ENCODE measurements at places on chromosomes 5 and 9.

DNA sequence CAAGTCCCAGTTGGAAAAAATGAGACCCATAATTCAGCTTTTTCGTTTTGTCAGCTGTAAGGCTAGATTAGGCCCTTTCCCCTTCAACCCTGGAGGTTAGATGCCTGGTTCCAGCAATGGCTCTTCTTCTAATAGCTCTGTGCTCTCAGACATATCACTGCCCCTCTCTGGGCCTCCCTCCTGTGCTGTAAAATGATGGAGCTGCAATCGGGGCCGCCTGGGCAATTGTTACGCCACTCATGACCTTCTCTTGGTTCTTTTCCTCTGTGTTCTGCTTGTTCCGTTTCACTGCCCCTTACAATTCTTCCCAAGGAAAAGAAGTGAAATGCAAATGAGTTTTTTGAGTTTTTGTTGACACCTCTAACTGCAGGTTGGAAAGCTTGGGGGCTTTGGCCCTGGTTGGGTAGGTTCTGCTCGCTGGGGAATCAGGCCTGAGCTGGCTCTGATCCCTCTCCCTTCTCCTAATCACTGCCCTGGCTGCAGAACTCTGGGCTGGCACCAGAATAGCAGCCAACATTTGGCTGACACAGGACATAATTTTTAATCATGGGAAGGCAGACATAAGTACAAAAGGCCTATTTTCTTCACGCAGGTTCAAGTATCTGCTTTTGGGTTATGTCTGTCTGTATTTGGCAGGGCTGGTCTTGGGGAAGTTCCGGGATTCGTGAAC lies 110.9 kb downstream of the FOXD1 start:
- no peak for DNase-seq

DNA sequence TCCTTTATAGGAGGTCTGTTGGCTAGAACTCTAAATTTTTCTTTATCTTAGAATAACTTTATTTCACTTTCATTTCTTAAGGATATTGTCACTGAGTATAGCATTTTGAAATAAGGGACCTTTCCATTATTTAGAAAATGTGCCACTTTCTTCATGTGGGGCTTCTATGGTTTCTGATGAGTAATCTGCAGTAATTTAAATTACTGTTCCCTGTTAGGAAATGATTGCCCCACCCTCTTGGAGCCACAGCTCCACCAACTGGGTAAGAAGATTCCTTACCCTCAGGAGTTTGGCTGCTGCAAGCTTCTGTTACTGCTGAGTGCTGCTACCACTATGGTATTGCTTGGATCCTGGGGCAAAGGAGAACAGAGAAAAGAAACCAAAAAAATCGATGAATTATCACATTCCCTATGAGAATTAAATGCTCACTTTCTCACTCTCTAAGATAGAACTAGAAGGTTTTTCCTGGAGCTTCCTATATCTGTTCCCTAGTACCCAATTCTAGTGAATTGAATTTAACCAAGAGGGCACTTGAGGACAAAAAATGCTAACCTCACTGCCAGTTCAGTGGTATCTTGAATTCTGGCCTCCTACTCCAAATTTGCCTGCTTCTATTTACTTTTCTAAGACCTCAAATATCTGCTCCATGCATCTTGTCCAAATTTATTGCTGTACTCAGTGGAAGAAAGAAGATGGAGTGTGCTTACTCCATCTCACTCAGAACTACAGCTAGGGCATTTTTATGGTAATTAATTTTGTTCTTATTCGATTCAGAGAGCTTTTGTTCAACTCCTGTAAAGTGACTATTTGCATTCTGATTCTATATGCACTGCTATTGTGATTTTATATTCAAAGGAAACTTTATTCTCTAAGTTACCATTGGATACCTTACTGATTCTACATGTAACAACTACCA lies 2111.3 kb downstream of the MAT2B start:
- no peak for DNase-seq

DNA sequence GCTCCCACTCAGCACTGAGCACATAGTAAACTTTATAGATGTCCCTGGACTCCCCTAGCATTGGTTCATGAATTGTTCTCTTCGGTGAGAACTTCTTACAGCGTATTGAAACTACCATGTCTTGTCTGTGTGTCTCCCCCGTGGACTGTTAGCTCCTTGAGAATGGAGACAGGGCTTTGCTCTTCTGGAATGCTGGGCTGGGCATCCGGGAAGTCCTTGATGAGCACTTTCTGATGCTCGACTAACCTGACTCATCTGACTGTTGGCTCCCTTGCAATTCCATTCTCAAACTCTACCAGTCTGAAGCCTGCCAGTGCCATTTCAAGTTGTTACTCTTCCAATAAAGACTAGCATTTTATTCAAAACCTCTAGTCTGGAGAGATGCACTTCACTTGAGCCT lies 15.0 kb upstream of the PFDN1 start:
- DNase-seq: no peak

GRCh38 chr9:102461156-102461819 lies 533.8 kb upstream of the CYLC2 start:
- DNase-seq: no peak

DNA sequence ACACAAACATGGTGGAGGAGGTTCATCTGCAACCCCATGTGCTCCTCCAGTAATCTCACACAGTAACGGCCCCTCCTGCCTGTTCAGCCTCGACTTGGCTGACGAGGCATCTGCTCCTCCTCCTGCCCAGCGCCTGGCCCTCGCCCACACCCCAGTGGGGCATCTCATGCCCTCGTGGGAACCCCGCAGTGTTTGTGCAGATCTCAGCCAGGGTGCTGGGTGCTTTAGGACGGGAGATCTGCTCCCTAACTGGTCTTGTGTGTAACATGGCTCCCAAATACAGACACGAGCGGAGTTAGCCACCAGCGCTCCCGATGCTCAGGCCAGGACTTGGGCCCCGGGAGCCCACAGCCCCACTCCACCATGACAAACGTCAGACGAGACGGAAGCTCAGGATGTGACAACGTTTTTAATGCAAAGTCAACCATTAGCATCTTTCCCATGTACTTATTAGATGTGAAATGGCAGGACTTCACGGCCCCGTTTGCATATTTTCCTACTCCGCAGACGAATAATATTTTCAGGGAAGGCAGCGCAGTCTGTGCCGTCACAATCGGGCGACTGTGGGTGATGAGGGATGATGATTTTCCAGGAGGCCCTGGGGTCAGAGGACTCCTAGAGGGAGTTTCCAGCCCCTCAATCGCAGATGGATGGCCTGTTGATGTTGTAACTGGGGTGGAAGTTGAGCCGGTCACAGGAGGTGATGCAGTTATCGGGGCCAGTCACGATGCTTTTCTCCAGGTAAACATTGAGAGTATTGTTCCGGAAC lies 5.5 kb upstream of the MRPS2 start:
- no peak for DNase-seq

GRCh38 chr5:175694371-175695160 lies 36.7 kb downstream of the HRH2 start:
- DNase-seq: no peak

DNA sequence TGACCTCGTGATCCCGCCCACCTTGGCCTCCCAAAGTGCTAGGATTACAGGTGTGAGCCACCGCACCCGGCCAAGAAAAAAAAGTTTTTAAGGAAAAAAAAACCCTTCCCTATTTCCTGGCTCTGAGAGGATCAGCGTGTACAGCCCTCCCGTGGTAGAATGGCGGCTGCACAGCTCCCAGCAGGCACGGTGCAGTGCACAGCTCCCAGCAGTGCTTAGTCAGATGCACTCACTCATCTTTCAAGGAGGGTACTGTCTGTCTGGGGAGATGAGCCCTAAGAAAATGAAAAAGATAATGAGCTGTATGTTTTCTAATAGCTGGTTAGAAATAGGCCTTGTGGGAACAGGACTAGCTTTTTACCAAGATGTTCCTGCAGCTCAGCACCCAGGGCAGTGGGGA lies 36.7 kb upstream of the SLC2A8 start:
- DNase-seq: no peak

DNA sequence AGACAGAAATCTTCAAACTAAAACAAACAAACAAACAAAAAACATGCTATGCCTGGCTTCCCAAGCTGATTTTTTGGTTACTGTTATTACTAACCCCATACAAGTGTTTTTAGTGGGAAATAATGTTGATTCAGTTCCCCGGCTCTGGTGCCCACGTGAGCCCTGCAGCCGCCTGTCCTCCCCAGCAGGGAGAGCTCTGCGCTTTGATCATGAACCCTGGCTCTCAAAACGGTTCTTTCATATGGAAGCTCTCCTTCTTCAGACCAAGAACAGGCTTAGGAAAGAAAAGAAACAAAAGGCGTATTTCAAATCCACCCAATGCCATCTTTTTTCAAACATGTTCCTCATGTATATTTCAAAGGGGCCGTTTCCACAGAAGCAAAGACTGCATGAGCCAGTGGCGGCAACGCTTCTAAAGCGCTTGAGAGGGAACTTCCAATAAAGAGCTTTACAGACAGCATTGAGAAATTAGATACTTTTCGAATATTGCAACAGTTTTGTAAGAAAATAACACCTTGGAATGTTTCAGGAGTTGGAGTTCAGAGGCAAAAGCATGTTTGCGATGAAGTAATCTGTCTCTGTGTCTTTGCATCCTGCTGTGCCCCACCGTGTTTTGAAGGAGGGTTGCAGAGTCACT lies 74.8 kb downstream of the ICE1 start:
- DNase-seq: no peak

- DNase-seq: no peak
Observed at GRCh38 chr9:133054966-133055365, 6.8 kb upstream of the CEL start.

- no peak for DNase-seq
Observed at GRCh38 chr9:128167209-128167608, 7.1 kb downstream of the BBLN start.

DNA sequence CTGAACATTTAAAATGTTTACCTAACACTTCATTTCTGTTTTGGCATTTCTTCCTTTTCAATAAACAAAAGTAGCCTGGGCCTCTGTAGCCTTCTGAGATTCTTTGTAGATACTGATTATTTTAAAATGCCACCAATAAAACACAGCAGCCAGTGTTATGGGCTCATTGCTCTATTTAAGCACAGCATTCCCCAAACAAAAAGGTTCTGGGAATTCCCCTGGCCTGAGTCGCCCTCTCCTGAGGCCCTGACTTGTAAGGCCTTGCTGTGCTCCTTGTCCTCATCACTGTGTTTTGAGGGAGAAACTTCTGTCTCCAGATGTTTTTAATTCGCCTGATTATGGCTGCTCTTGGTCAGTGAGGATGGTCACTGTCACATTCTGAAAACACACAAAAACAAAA lies 33.0 kb upstream of the CTXN3 start:
- DNase-seq: no peak

DNA sequence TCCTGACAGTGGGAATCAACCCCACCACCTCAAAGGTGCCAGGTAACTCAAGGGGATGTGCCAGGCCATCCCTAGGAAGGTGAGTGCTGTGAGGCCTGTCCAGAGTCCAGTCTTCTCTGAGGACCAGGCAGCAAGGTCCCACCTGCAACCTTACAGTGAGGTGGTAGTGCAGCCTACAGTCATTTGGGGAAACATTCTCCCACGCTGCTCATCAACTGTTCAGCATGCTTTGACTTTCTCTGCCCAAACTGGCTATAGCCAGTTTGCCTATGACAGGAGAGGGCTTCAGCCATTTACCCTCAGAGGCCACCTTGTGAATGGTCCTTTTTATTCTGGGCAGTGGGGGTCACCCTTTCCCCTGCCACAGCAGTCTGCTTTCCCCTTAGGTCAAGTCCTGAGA lies 81.9 kb downstream of the ATPSCKMT start:
- no peak for DNase-seq

DNA sequence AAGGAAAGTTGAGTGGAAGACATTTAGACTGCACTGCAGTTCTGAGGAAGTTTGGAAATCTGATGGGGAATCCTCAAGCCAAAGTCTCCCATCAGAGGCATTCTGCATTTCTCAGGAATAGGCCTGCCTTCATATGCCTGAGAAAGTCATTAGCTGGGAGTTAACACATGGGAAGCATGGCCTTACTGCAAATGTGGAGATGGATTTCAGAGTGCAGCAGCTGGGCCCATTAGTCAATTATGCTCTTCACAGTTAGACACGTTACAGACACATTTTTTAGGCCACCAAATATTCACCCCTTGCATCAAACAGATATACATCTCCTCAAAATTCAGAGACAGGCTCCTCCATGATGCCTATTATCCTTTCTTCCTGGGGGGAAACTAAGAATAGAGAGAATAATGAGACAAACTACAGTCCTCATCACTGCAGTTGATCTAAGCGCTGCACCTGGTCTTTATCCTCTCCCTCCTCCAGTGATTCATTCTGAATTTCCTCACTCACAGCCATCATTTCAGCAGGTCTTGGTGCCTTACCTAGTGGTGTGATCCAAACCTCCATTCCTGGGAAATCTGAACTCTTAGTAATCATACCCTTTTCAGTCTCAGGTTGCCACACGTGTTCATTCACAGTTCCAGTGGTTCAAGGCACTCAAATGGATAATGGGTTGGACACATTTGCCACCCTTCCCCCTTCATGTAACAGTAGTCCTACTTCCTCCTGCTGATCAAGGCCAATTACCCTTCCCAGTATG lies 47.9 kb upstream of the PPP2CA start:
- DNase-seq: no peak

DNA sequence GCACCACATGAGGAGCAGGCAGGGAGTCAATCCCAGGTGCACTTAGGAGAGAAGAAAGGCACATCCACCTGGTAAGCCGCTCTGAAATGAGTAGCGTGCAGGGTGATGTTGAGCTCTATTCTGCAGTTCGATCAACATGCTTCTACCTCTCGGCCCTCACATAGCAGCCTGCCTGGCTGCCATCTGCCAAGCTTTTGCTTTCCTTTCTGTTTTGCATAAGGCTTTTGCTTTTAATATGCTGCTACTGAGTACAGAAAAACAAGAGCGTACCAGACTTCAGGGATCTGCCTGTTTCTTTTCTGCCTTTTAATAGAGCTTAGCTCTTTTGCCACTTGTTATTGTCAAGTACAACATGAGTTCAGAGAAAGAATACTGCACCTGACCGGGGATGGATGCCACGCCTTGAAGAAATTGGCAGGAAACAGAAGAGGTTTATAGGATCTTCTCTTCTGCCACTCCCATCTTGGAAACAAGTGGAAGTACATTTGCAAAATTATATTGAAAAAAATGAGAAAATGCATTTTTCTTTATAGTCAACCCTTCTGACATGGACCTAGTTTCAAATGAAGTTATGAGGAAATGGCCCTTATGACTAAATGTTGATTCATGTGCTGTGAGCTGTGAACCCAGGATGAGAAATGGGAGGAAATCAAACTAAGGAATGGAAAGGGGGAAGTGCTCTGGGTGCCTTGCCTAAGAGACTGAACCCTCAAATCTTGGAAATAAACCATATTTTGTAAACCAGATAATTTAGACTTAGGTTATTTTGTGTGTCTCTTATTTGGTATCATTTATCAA lies 4.0 kb upstream of the FCHO2 start:
- DNase-seq: no peak

- DNase-seq: no peak
Observed at GRCh38 chr5:1758574-1758973, 41.1 kb downstream of the MRPL36 start.

- no peak for DNase-seq
Observed at GRCh38 chr5:145903113-145903512, 30.3 kb upstream of the GRXCR2 start.

- DNase-seq: no peak
Observed at GRCh38 chr5:168974082-168974481, 326.9 kb downstream of the SLIT3 start.

- DNase-seq: no peak
Observed at GRCh38 chr5:160166069-160166972, 47.1 kb upstream of the PWWP2A start.

GRCh38 chr9:130301483-130302286 lies 36.1 kb downstream of the HMCN2 start:
- DNase-seq: no peak

GRCh38 chr5:14617441-14617840 lies 35.8 kb downstream of the OTULINL start:
- no peak for DNase-seq

- DNase-seq: no peak
Observed at GRCh38 chr5:56367748-56368147, 134.6 kb upstream of the ANKRD55 start.
